ENCODE measurements at places on chromosomes 6 and 20. TPM values are rescaled to one million over a fixed set of nuclear protein-coding genes. Genes with fewer than 3 reads are reported as not detected.

The ZNF831 gene
- polyA plus RNA-seq = 0.14 TPM

The DEFB132 gene
- not detected for polyA plus RNA-seq

The CBLN4 gene
- polyA plus RNA-seq = 0.18 TPM

The CFAP61 gene
- 4.3 TPM for polyA plus RNA-seq

The BPIFB1 gene
- 0.09 TPM for polyA plus RNA-seq

The DAAM2 gene
- 28.5 TPM for polyA plus RNA-seq

The LHFPL5 gene
- polyA plus RNA-seq = not detected

The TRAPPC3L gene
- 0.95 TPM for polyA plus RNA-seq

The CD164 gene
- 190 TPM for polyA plus RNA-seq

The GGTLC1 gene
- polyA plus RNA-seq = 2.0 TPM

The KIZ gene
- polyA plus RNA-seq = 20.8 TPM

The CRIP3 gene
- 3.1 TPM for polyA plus RNA-seq

The CALHM4 gene
- polyA plus RNA-seq = not detected

The PROKR2 gene
- polyA plus RNA-seq = not detected

The EBF4 gene
- polyA plus RNA-seq = 42.2 TPM

The SYCP2 gene
- 7.9 TPM for polyA plus RNA-seq

The CHRNA4 gene
- 0.24 TPM for polyA plus RNA-seq

The BICRAL gene
- 18.2 TPM for polyA plus RNA-seq

The MATN4 gene
- 0.15 TPM for polyA plus RNA-seq

The MUC21 gene
- not detected for polyA plus RNA-seq

The KIF13A gene
- 41.8 TPM for polyA plus RNA-seq

The ID4 gene
- polyA plus RNA-seq = 46.3 TPM

The RSPH9 gene
- 3.6 TPM for polyA plus RNA-seq

The HLA-A gene
- polyA plus RNA-seq = 335 TPM

Measured in right lung (tissue), 10 donors.